ENCODE measurements at places on chromosomes 12 and 14. TPM values are rescaled to one million over a fixed set of nuclear protein-coding genes. Genes with fewer than 3 reads are reported as not detected.

The APOF gene
- total RNA-seq: not detected

The DNAI7 gene
- total RNA-seq: 0.08 TPM

The LRRIQ1 gene
- not detected for total RNA-seq

The RNU4-1 gene
- 55.9 TPM for total RNA-seq

The RDH12 gene
- not detected for total RNA-seq

The CDH24 gene
- 4.9 TPM for total RNA-seq

The CFAP54 gene
- 1.6 TPM for total RNA-seq

The RNASE7 gene
- total RNA-seq: not detected

The AQP2 gene
- not detected for total RNA-seq

The KLHL28 gene
- total RNA-seq: 9.6 TPM

The HOTAIR gene
- total RNA-seq: not detected

The BEST3 gene
- total RNA-seq: not detected

The CLEC9A gene
- total RNA-seq: not detected

The PTCSC3 gene
- not detected for total RNA-seq

The DLK1 gene
- not detected for total RNA-seq

The ITGB7 gene
- total RNA-seq: 0.15 TPM

The DYNLL1 gene
- 347 TPM for total RNA-seq

The RNASE2 gene
- total RNA-seq: not detected

All from smooth muscle cell of the coronary artery (primary cell).